ENCODE measurements at places on chromosomes 2 and 18. TPM values are rescaled to one million over a fixed set of nuclear protein-coding genes. Genes with fewer than 3 reads are reported as not detected.

REG1B gene
- total RNA-seq, result not detected

GPR45 gene
- total RNA-seq, result 1.7 TPM

LRPPRC gene
- 101 TPM for total RNA-seq

AKAIN1 gene
- total RNA-seq, result 2.5 TPM

ABCG5 gene
- not detected for total RNA-seq

CREG2 gene
- total RNA-seq, result 8.1 TPM

TRIM43B gene
- total RNA-seq, result not detected

FN1 gene
- 203 TPM for total RNA-seq

DYSF gene
- 1.5 TPM for total RNA-seq

MAPK4 gene
- 14.0 TPM for total RNA-seq

LCT gene
- total RNA-seq, result not detected

FOXI3 gene
- total RNA-seq, result 0.25 TPM

OR6B2 gene
- not detected for total RNA-seq

ADGRF3 gene
- total RNA-seq, result under 0.01 TPM

CIB4 gene
- total RNA-seq, result not detected

GRHL1 gene
- 3.2 TPM for total RNA-seq

SULT1C3 gene
- not detected for total RNA-seq

FLACC1 gene
- 3.0 TPM for total RNA-seq

CHRND gene
- not detected for total RNA-seq

GALM gene
- total RNA-seq, result 2.7 TPM

EXOC6B gene
- 105 TPM for total RNA-seq

SRD5A2 gene
- total RNA-seq, result under 0.01 TPM

NGEF gene
- 33.4 TPM for total RNA-seq
